EH (cell line): ENCODE measurements at places on chromosomes 1 and 21.

GRCh38 chr1:233343262-233343661, 15.7 kb downstream of the MAP3K21 start:
- no peak for DNase-seq

DNA sequence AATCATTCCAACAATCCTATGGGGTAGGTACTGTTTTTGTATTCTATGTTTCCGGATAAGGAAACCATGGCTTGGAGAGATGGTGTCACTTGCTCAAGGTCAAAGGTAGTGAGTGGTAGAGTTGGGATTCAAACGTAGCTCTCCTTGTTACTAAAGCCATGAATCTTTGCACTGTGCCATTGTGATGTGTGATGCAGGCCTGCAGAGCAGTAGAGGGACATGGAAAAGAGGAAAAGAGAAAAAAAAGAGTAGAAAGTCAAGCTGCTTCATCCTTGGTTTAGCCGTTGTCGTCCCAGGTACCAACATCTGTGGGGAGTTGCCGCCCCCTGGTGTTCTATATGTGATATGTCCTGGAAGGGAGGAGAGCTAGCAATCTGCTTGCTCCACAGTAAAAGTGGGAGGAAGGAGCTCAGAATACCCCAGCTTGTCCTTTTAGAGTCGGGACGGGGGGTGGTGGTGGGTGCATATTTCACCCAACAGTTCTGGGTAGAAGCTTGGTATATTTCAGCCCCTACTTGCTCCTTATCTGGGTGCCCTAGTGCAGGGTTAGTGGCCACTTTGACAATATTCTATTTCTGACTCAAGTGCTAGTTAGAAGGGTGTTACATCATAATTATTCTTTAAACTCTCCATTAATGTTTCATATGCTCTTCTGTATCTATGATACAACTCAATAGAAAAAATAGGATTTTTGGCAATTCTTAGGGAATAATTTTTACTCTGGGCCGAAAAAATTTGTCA, 98.4 kb downstream of the EBNA1BP2 start:
- DNase-seq: peak; percentile 81

GRCh38 chr1:56432166-56432971, 147.0 kb downstream of the PLPP3 start:
- DNase-seq: no peak

GRCh38 chr21:38702196-38702595, 103.5 kb upstream of the ETS2 start:
- DNase-seq: no peak

DNA sequence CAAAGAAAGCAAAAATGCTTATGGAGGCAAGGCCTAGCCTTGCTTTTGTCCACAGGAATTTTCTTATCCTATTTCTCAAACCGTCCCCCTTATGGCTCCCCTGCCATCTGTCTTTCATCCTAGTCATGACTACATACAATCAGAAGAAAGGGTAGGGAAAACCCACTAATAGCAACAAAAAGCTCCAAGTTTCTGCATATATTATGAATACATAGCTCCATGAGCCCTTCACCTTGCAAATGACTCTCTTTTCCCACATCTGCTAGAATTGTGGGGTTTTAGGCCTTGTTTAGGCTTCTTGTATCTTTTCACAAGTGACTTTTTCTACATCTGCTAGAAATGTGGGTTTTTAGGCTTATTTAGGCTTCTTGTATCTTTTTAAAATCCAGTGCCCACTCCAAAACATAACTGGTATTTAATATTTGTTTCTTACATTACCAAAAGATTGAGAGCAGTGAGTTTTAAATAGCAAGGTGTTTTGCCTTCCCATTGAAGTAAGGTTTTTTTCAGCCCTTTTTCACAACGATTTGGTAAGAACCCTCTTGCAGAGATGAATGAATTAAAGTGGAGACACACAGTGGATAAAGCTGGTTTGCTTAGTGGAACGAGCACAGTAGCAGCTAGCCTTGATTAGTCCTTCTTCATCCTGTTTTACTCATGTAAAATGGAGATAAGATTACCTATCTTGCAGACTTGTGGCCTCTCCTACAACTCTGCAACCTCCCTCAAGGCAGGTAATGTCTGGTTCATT, 4.4 kb downstream of the GADD45A start:
- no peak for DNase-seq

DNA sequence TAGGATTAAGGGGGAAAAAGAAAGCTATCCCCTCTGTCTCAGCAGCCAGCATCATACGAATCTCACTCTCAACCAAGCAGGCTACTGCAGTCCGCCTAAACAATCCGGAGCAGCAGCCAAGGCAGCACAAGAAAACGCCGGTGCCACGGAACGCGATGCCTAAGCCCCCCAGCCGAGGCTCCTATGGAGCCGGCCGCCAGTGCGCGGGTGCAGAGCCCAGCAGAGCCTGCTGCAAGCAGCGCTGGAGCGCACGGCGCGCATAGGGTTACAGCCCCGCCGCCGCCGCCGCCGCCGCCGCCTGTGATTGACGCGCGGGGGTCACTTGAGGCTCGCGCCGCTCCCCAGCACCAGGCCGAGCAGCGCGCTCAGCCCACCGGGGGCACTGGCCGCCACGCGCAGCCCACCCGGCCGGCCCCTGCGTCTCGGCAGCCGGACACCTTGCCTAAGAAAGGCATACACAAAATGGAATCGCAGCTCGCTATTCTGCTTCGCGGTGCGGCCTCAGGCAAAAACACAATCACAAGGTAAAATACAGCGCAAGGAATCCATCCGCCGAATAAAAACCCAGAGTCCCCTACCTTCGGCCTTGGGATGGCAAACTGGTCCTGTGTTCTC, 780 bp downstream of the HIVEP3 start:
- peak; percentile 52 for DNase-seq

GRCh38 chr1:156104065-156104810, 10.3 kb upstream of the LMNA start:
- DNase-seq: peak; percentile 91

GRCh38 chr1:39955547-39956539, 898 bp downstream of the MFSD2A start:
- DNase-seq: peak; percentile 59

DNA sequence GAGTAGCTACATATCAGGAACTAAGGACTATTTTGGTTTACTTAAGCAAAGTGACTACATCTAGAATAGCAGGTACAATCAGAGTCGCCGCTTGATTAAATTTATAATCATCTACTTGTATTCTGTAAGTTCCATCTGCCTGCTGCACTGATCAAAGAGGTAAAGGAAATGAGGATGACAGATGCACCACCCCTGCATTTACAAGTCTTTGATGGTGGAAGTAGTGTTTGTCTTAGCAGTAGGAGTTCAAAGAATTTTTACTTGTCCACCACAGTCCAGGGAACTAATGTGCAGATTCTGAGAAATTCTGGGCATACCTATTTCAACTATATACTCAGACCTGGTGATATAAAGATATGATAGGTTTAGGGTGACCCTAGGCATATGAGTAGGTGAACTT, 184.1 kb upstream of the IVNS1ABP start:
- DNase-seq: no peak

DNA sequence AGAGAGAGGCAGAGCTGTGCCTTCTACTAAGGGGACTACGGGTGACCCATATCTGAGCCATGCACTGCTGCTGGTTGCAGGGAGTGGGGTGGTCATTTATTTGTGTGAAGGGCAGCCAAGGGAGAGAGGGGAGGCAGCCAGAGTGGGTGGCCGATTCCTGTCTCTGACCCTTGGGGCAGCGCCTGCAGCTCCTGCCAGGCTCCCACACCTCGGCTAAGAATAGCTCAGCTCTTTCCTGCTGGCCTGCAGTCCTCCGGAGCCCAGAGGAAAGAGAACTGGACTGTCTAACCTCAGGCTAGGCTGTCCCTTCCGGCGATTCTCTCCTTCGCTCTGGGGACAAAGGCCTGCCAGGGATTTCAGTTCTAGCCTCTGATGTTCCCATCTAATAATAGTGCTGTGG, 11.6 kb upstream of the CD34 start:
- DNase-seq: peak; percentile 11

GRCh38 chr1:205054013-205054412, 11.0 kb downstream of the CNTN2 start:
- DNase-seq: no peak

DNA sequence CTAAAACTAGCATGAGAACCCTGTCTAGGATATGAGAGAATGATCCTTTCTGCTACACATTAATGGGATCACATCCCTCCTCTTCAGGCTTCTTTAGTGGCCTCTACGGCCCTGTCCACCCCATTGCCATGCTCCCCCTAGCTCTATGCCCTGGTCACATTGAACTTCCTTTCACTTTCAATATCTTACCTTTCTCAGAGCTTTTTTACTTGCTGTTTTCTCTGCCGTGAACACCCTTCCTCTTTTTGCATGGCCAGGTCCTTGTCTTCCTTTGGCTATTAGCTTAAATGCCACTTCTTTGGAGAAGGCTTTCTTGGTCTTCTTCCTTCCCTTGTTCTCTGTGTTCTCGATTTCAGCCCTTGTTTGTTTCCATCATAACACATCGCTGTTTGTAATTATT, 97.4 kb downstream of the GIPC2 start:
- DNase-seq: no peak

- DNase-seq: no peak
These were observed 67.5 kb downstream of the MAP10 start for GRCh38 chr1:232872738-232873137.

GRCh38 chr21:38315122-38315521, 58.3 kb downstream of the KCNJ15 start:
- DNase-seq: no peak

GRCh38 chr1:19410393-19410792, 74.9 kb downstream of the CAPZB start:
- DNase-seq: no peak

DNA sequence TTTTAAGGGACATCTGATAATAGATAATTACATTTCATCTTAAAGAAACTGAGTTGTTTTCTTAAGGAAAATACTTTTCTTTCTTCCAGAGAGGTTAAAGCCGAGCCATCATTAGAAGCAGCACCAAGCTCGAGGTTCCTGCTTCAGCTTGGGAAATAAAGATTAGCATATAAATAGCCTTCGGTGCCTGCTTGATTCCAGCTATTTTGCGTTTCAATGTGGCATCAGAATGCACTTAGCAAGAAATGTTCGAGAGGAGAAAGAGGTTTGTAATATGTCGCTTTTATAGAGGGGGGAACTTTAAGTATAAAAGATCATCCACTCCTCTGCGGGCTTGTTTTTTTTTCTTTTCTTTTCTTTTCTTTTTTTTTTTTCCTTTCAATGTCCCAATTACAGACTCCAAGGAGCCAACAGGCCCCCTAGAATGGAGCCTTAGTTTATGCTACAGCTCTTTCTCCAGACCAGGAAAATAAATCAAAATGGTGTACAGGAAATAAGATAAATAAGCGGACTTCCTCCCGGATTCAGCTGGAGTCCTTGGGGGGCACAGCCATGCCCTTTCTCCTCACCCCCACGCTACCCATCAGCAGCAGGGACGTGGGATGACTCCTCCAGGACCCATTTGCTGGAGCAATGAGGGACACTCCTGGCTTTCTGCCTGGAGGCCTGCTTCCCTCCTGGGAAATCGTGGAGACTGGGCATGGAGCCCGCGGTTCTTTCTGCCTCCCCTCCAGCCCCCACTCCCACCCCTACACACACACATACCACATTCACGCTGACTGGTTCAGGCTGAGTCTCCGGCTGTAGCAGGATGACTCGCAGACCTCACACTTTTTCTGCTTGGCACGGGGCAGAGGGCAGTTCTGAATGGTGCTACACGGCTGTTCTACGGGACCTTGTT, 131.6 kb downstream of the RRAGC start:
- DNase-seq: peak; percentile 83

DNA sequence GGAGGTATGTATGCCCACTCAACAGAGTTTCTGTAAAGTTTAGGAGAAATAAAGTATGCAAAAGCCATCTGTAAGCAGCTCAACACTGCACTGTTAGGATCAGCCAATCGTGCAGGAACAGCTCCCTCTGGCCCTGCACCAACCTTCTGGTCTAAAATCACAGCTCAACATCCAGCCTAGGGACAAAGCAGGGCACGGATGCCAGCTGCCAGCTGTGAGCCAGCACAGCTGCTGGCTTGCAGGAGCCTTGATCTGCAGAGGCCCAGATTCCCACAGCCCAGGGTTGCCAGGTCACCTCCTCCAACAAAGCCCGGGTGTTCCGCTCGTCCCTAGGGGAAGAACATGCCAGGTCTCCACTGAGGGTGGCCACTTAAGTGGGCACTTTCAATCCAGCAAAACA, 8.6 kb downstream of the ACOT7 start:
- DNase-seq: no peak

GRCh38 chr21:34668803-34669148, at the start of gene CLIC6:
Gene CLIC6, plus strand, starts transcription at chr21:34668994. Its CDS starts 395 bp downstream, at chr21:34669389.
- no peak for DNase-seq

DNA sequence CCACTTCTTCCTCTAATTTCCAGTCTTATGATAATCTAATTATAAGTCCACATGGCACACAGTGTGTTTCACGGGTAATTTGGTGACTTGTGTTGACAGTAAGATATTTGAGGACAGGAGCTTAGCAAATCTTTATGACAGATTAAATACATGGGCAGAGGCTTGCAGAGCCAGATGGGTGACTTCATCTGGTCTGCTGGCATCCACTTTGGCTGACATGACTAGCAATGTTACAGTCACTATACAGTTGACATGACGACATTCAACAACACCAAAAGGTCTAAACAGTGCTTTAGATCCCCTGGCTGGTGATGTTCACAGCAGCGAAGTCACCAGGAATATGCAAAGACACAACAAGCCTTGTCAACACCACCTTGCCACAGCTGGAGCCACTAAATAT, 147.2 kb downstream of the ETS2 start:
- no peak for DNase-seq

GRCh38 chr1:94036730-94037129, 84.2 kb downstream of the ABCA4 start:
- DNase-seq: peak; percentile 94

DNA sequence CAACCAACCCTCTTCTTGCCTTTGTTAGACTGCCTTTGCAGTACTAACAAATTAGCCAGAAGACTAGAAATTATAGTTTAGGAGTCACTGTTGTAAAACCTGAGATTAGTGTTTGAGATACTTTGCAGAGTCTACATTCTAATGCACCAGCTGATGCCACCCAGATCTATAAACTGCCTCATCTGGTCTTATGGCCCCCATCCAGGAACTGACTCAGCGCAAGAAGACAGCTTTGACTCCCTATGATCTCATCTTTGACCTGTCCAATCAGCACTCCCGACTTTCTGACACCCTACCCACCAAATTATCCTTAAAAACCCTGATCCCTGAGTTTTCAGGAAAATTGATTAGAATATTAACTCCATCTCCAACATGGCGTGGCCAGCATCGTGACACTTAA, 334.6 kb downstream of the RGS7 start:
- DNase-seq: peak; percentile 54

DNA sequence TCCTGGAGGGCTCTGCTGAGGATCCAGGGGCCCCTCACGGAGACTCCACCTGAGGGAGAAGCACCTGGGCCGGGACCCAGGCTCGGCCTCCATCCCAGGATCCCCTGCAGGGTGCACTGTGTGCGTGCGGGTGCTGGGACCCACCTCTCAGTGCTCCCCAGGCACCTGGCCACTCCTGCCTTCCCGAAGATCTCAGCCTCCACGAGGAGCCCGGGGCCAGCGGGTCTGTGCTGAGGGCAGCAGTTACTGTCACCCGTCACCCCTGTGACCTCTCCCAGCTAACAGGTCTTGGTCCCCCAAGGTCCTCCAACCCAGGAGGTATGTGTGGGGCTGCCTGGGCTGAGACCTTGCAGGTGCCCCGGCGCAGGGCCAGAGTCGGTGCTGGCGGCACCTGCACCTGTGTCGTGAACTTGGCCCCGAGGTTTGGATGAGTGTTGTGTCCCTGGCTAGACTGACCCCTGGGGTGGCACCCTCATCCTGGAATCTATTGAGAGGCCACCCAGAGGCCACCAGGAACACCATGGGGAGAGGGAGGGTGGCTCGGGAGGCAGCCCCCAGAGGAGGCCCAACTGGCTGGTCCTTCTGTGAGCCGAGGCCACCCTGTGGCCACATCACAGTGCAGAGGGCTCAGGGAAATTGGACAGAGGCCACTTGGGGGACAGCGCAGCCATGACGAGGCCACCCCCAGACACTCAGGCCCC, 17.7 kb downstream of the MORN1 start:
- DNase-seq: no peak
